Stimulated activated CD4-positive, alpha-beta T cell treated with anti-CD3 and anti-CD28 coated beads, Interleukin-1b, Interleukin-23, amount 100 ng/mL, for 1 hour (primary cell): ENCODE measurements at places on chromosomes 1 and 21.

DNA sequence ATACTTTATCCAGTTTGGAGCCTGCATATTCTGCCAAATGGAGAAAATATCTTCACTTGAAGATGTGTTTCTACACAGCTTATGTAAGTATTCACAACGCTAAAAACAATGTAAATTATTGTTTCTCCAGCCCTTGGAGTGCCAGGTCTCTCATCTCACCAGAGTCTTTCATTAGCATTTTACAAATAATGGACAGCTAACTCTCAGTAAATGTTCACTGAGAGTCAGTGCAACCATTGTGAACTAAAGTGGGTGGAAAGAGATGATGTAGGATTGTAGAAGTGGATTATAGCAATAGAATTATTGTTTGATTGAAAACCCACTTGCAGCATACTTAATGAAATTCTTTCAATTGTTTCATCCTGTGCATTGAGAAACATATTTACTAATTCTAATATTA is 8.3 kb upstream of the FAM177B start:
- DNase-seq = no peak

- no peak for DNase-seq
These were observed 45.4 kb upstream of the PCBP3 start for GRCh38 chr21:45598109-45598508.

DNA sequence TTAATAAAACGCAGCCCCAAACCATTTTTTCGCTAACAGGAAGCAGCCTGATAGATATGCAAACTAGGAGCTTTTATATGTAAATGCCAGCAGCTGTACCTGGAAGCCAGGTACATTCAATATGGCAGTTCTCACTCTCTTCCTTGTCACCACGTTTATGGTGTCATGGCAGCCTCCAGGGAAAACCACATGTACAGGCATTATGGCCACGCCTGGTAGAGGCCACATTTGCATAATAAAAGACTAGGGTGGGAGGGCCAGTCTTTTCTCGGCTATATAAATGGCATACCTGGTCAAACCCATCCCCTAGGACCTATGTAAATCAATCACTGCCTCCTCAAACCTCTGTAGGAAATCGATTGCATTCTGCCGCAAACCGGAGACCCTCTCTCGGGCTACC is 247.5 kb downstream of the NEGR1 start:
- DNase-seq = no peak

GRCh38 chr1:83901547-83902155 is 97.3 kb downstream of the TTLL7 start:
- DNase-seq = no peak

DNA sequence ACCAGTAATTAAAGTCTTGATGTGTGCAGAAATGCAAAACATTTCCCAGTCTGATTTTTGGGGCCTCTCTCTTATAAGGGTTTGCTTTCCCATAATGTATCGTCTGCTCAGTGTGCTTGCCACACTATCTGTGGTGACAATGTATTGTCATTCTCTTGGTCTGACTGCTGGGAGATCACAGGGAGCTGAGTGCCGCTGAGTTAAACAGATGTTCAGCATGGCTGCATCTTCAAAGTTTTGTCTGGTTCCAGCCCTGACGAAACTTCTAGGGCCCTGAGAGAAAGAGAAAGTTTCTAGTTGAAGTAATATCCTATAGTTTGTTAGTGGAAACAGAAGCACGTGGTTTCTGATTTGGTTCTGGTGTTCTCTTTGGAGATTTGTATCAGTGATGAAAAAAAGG is 42.6 kb downstream of the DNM3 start:
- DNase-seq = no peak

GRCh38 chr1:64223329-64224151 is 20.1 kb downstream of the UBE2U start:
- no peak for DNase-seq

DNA sequence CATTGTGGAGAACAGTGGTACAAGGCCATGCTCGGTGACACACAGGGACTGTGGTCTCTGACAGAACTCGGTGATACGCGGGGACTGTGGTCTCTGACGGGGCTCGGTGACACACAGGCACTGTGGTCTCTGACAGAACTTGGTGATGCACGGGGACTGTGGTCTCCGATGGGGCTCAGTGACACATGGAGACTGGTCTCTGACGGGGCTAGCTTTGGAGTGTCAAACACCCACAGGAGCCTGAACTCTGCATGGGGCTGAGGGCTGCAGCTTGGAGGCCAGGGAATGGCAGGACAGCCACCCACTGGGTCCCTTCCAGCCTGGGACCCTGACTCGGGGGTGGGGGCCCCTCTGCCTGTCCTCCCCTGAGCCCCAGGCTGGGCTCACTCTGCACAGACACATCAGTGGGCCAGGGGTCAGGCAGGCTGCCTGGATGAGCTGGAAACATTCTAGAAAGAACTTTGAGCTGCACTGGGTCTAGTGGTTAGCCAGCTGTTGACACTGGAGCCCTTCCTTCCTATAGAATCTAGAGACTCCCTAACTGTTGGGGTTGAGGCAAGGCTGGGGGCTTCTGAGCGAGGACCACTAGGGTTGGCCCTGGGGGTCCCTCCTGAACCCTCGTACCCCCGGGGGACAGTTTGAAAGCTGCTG is 49.8 kb downstream of the DISP3 start:
- no peak for DNase-seq

DNA sequence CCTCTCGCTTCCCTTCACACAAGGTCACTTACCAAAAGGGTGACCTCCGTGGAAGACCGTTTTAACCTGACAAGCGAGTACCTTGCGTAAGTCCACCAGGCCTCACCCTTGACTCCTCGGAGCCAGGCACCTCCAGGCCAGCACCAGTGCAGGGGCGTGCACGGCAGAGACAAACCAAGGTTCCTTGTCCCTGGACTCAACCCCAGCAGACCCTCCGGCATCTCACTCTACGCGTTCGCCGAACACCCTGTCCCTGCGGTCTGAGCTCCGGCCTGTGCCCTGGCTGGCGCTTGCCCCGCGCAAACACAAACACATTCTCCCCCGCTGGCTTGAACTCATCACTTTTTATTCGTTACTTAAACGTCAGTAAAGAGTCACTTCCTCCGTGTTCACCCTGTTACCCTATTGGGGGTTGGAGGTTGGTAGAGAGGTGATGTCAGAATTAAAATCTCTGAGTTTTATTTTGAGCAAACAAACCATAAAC is 4.5 kb downstream of the TBX15 start:
- DNase-seq = no peak

GRCh38 chr1:183394435-183394834 is 23.7 kb downstream of the NMNAT2 start:
- no peak for DNase-seq

DNA sequence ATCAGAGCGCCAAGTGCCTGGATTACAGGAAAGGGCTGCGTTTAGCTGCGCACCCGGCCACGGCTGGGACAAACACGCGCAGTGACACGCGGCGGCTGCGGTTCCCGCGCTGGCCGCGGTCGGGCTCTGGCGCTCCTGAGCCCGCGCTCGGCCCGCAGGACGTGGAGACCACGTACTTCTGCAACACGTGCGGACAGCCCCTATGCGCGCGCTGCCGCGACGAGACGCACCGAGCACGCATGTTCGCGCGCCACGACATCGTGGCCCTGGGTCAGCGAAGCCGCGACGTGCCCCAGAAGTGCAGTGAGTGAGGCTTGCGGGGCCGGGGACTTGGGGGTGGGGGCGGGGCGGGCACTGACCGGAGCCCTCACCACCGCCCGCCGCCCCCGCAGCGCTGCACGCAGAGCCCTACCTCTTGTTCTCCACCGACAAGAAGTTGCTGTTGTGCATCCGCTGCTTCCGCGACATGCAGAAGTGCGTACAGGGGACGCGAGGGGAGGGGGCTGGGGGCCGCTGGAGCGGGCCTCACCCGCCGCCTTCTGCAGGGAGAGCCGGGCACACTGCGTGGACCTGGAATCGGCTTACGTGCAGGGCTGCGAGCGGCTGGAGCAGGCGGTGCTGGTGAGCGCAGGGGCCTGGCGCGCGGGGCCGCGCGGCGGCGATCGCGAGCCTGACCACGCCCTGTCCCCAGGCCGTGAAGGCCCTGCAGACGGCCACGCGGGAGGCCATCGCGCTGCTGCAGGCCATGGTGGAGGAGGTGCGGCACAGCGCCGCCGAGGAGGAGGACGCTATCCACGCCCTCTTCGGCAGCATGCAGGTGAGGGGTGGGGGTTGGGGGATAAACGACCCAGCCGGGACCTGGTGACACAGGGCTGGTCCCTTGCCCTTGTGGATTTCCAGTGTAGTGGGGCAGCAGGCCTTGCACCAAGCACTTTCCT is 3.1 kb downstream of the RNF207 start:
- no peak for DNase-seq

- no peak for DNase-seq
These were observed 18.0 kb downstream of the ZMYM1 start for GRCh38 chr1:35097224-35097623.

DNA sequence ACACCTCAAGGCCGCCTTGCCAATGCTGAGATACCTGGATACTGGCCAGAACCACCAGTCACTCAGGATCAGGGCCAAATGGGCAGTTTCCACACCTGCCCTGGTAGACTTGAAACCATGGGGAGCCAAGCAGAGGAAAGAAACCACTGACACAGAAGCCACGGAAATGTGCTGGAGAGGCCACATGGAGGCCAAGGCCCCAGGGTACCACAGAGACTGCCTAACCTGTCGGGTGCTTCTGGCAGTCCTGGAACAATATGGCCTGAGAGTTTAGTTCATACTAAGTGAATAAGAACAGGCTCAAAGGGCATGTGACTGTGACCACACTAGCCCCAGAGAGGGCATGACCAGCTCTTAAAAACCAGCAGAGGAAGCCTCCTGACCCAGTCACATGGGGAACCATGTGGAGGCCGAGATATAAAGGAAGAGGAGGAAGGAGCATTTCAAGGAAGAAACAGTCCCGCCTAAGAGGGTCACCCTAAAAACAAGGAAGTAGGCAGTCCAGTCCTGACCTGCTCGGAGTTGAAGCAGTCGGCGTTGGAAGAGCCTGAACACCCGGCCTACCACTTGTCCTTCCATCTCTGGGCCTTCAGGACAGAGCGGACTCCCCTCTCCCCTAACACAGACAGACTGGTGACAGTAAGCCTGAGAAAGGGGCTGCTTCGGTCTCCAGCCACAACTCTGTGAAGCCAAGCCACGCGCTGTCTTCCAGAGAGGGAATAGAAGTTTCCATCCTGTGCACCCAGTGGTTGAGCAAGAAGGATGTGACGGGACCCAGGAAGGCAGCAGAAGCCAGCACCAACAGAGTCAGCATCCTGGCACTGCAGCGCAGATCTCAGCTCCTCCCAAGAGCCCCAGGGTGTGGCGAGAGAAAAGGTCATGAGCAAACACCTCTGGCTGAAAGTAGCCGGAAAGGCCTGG is at the start of gene DENND2D:
Gene DENND2D (minus strand): TSS at position 766 of the 921 bp plus-strand sequence. CDS start 187 bp downstream, at position 579.
- DNase-seq = no peak

GRCh38 chr1:145720878-145721671 is 1.8 kb downstream of the CD160 start:
- DNase-seq = peak; percentile 26

DNA sequence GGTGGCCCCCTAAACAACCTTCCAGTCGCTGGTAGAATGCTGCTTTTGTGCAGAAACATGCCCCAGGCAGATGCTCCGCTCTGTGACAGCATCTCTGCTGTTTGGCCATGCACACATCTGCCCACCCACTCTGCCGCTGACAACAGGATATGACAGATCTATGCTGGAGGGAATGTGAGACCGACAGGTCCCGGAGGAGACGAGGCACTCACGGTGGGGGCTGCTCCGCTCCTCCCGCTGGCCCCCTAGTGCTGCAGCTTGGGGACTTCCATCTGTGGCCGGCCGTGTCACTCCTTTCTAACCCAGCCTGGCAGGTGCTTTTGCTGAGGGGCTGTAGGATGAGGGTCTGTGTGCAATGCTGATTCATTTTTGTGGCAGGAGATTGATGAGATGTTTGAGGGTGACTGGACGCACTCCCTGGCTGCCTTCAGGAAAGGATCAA is 49.1 kb upstream of the DMRTB1 start:
- DNase-seq = no peak

GRCh38 chr1:215292932-215293331 is 210.4 kb downstream of the KCNK2 start:
- DNase-seq = no peak

DNA sequence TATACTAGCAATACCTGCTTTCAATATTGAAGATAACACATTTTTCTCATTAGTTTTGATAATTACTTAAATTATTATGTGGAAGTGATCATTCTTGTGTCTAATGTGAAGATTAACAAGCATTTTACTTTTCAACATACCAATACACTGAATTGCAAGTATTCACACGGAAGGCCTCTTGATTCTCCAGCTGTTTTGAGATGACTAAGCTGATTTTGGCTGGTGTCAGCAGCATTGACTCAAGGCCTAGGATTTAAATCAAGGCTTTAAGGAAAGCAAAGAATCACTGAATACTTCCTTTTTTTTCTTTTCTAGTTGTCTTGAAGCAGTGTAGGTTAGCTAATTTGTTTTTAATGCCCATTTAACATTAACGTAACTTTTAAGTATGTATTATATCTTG is 373.7 kb downstream of the SRGAP2C start:
- no peak for DNase-seq

GRCh38 chr1:32960819-32961355 is 3.7 kb downstream of the RNF19B start:
- DNase-seq = no peak

- no peak for DNase-seq
These were observed 42.4 kb downstream of the C1orf87 start for GRCh38 chr1:60031146-60031545.

- peak; percentile 78 for DNase-seq
These were observed 5.5 kb upstream of the PRKCZ start for GRCh38 chr1:2044510-2045319.

DNA sequence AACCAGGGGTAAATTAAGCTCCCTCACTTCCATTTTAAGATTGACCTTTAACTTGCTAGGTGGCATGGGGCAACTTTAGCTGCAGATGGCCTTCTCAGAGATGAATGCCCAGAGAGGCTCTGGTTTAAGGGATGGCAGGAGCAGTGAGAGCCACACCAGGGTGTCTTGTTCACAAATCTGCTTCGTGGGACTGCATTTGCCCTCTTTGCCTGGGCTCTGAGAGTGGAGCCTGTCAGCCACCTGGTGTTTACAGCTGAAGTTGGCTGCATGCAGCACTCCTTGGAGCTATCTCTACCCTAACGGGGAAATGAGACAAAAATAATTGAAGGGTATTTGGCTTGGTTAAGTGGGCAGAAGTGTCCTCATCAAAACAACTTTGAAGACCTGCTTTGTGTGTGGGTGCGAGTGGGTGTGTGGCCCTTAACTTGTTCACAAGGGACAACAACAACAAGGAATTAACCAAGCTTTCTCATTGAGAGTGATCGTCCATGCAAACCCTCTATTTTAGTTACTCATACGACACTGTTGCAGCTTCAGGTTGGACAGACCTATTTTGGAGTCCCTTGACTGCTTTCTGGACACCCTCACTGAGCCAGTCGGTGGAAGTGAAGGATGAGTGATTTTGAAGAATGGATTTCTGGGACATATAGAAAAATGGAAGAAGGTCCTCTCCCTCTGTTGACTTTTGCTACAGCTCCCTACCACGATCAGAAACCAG is 29.8 kb downstream of the PGM1 start:
- no peak for DNase-seq

- no peak for DNase-seq
These were observed 532.2 kb downstream of the MATN1 start for GRCh38 chr1:30191154-30191702.
